T1000 (cell line): ENCODE measurements at places on chromosomes 3 and 15.

- DNase-seq, result no peak
These were observed 15.5 kb upstream of the VIPR1 start for GRCh38 chr3:42486814-42487565.

- no peak for DNase-seq
These were observed 44.6 kb downstream of the P3H2 start for GRCh38 chr3:190076136-190076535.

DNA sequence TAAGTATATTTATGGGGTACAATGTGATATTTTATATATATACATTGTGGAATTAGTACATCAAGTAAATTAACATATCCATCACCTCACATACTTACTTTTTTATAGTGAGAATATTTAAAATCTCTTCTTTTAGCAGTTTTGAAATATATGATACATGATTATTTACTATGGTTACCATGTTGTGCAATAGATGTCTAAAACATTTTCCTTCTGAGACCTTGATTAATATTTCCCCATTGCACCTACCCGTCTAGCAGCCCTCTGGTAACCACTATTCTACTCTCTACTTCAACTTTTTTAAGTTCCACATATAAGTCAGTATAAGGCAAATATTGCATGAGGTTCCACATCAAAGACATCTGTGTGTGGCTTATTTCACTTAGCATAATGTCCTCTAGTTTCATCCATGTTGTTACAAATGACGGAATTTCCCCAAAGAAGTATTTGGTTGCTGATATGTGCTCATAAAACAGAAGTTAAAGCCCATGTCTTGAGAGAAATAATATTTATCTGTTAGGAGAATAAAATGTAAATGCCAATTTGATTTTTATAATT is 29.6 kb upstream of the NFKBIZ start:
- no peak for DNase-seq

DNA sequence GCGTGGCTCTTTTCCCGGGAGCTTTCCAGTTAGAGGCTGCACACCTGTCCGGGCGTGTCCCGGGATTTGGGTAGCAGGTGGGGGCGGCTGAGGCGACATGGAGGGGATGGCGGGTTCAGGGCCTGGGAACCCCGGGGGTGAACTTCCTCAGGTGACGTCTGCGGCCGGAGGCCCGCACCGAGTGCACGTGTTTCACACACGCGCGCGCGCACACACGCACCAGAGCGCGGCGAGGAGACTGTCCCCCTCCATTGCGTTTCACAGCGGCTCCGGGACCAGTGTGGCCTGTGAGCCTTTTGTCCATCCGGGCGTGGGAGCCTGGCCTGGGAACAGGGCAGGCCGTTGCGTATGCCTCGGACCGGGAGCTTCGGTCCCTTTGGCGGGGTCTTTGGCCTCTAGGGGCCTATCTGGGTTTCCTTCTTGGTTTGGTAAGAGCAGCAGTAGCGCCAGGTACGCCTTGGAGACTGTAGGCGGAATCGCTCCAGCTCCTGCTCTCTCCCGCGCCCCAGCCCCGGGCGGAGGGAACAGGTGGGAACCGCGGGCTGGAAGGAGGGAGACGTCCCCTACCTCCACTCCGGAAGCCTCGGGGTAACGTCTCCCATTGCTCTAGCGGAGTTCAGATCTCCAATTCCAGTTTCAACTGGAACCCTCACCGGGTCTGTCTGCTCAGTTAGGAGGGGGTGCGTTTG is 220.0 kb downstream of the MEIS2 start:
- DNase-seq, result no peak

- DNase-seq, result no peak
These were observed 218.5 kb upstream of the TTC14 start for GRCh38 chr3:180383332-180384020.

DNA sequence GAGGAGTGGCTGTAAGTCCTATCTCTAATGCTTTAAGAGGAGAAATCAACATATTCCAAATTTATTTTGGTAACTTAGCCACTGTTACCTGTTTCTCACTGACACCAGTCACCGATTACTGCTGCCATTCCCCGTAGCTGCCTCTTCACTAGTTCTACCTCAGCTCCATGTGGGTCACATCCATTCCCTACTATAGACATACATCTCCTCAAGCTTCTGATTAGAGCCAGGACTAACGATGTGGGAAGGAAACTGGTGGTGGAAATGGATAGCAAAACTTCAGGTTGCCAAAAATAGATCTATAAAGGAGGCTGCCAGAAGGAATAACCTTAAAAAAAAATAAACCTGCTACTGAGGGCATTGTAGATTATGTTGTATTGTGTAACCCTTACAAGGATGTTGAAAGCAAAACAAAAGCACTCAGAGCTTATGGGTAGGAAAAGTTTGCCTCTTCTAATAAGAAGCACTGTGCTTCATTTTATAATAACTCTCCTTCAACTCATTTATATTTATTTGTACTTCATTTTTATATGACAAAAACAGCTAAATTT is 56.0 kb downstream of the KAT2B start:
- DNase-seq, result no peak

DNA sequence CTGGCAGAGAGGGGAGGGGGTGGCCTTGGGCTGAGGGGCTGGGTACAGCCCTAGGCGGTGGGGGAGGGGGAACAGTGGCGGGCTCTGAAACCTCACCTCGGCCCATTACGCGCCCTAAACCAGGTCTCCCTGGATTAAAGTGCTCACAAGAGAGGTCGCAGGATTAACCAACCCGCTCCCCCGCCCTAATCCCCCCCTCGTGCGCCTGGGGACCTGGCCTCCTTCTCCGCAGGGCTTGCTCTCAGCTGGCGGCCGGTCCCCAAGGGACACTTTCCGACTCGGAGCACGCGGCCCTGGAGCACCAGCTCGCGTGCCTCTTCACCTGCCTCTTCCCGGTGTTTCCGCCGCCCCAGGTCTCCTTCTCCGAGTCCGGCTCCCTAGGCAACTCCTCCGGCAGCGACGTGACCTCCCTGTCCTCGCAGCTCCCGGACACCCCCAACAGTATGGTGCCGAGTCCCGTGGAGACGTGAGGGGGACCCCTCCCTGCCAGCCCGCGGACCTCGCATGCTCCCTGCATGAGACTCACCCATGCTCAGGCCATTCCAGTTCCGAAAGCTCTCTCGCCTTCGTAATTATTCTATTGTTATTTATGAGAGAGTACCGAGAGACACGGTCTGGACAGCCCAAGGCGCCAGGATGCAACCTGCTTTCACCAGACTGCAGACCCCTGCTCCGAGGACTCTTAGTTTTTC is 4.9 kb downstream of the ISL2 start:
- DNase-seq, result no peak

- DNase-seq, result no peak
These were observed 229.6 kb downstream of the BBX start for GRCh38 chr3:107752202-107752990.

- no peak for DNase-seq
These were observed 191.5 kb upstream of the DPH6 start for GRCh38 chr15:35737441-35737840.

DNA sequence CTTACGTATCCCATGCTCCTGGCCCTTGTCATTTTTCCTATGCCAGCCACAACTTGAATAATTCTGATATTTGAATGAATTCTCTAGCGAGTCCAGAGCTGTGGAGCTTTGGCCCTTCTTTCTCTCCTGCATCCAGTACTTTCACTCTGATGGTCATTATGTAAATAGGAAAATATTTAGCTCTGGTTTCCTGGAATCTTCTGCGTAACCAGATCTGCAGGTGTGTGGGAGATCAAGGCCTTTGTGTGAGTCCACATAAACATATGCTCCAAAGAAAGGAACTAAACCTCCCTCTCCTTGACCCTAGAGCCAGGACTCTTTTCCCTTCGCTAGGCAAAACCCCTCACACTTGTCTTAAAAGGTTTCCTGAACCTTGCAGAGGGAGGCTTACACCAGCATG is 132.5 kb upstream of the THBS1 start:
- DNase-seq, result no peak

- DNase-seq, result no peak
These were observed 265.2 kb downstream of the SUCLG2 start for GRCh38 chr3:67389176-67389575.

DNA sequence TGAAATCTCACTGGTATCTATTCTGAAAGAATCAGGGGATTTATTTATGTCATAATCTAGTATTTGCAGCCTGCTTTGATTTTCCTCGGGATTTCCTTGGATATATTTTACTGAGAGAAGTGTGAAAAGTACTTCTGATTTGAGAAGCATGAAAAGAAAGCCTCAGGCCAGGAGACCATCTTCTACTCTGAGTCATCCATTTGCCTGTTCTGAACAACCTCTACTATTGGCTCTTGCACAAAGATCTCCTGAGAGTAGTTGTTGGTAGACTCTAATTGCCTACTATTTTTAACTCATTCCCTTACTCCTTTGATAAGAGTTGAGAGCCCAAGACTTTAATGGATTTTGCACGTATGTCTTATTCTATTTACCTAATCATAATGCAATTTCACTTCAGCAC is 318.9 kb downstream of the BCHE start:
- no peak for DNase-seq

GRCh38 chr3:170154569-170155143 is 26.9 kb downstream of the PHC3 start:
- no peak for DNase-seq

GRCh38 chr3:184805351-184806038 is 6.5 kb upstream of the VPS8 start:
- DNase-seq, result no peak
